T-helper 17 cell (primary cell): ENCODE measurements at places on chromosomes 6 and 20. TPM values are rescaled to one million over a fixed set of nuclear protein-coding genes. Genes with fewer than 3 reads are reported as not detected.

GRCh38 chr6:97468981-97469380 is 186.0 kb upstream of the MMS22L start:
- H3K27me3 ChIP-seq: peaks cover 13% of the 10 kb centered on the region
- DNase-seq: no peak
- no peak overlapping the region for H3K27ac ChIP-seq
- no peak overlapping the region for H3K4me3 ChIP-seq
- peaks cover 4% of the 10 kb centered on the region for H3K4me1 ChIP-seq
- H3K36me3 ChIP-seq: no peaks in the 10 kb centered on the region

- H3K27me3 ChIP-seq: no peaks in the 10 kb centered on the region
- H3K4me3 ChIP-seq: peak overlapping the region; percentile 68
- H3K27ac ChIP-seq: peak overlapping the region; percentile 100
- no peaks in the 10 kb centered on the region for H3K36me3 ChIP-seq
- DNase-seq: no peak
Measured at GRCh38 chr6:37507690-37508421, 8.2 kb upstream of the CCDC167 start.

DNA sequence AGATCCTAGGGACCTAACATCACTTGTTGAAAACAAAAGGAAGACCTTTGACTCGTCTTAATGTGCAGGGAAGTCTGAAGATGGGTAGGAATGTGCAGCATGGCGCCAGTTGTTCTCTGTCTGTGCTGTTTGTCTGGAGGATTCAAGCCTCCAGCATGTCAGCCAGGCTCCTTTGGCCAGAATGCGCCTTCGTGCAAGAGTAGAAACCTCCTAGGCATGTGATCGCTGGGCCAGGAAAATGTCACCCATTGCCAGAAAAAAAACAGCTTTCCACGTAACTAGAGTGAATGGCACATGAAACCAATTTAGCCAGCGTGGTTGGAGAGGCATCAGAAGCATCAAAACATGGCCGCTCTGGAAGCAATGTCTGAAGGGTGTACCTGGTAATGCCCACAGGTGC is 132.7 kb downstream of the EDN1 start:
- DNase-seq: no peak
- H3K27ac ChIP-seq: no peak overlapping the region
- H3K27me3 ChIP-seq: peaks cover 27% of the 10 kb centered on the region
- no peaks in the 10 kb centered on the region for H3K4me1 ChIP-seq
- no peak overlapping the region for H3K4me3 ChIP-seq
- H3K36me3 ChIP-seq: no peaks in the 10 kb centered on the region

GRCh38 chr20:32040142-32040953 is 11.7 kb upstream of the HCK start:
- H3K27me3 ChIP-seq: peaks cover 79% of the 10 kb centered on the region
- H3K27ac ChIP-seq: no peak overlapping the region
- no peak overlapping the region for H3K4me3 ChIP-seq
- H3K4me1 ChIP-seq: peaks cover 3% of the 10 kb centered on the region
- peaks cover 2% of the 10 kb centered on the region for H3K36me3 ChIP-seq

- no peaks in the 10 kb centered on the region for H3K27me3 ChIP-seq
- no peak for DNase-seq
- H3K4me1 ChIP-seq: peaks cover 5% of the 10 kb centered on the region
Measured at GRCh38 chr20:35190556-35190955, 18.7 kb downstream of the PROCR start.

- no peak overlapping the region for H3K4me3 ChIP-seq
- H3K36me3 ChIP-seq: peaks cover 4% of the 10 kb centered on the region
- DNase-seq: no peak
- H3K4me1 ChIP-seq: peaks cover 2% of the 10 kb centered on the region
Measured at GRCh38 chr20:48489046-48489463, 338.7 kb downstream of the PREX1 start.

DNA sequence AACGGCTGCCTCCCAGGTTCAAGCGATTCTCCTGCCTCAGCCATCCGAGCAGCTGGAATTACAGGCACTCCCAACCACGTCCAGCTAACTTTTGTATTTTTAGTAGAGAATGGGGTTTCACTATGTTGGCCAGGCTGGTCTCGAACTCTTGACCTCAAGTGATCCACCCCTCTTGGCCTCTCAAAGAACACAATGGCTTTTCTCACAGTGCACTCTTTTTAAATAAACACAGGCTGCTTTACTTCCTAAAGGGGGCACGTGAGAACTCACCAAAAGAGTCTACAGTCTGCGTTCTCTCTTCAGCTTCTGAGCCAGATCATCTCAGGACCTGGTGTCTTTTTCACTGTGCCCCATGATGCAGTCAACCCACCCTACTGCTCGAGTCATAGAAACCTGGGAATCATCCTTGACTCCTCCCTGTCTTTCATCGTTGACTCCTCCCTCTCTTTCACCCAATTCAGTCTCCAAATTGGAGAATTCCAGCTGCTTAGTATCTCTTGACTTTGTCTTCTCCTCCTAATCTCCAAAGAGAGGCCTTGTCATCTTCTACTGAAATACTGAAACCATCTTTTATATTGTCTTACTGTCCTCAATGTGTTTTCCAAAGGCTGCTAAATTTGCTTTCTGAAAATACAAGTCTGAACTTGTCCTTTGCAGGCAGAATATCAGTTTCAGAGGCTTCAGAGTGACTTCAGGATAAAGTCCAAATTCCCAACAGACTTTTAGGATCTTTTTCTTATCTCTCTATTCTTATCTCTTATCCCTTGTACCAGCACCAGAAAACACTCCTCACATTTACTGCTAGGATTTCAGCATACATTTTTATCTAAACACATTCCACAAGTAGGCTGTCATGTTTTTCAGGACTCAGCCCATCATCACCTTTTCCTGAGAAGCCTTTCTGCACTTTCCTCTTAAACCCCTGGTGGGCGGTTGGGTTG is 323.4 kb downstream of the SYNE1 start:
- DNase-seq: no peak
- H3K4me1 ChIP-seq: peaks cover 17% of the 10 kb centered on the region
- H3K27me3 ChIP-seq: no peaks in the 10 kb centered on the region
- no peak overlapping the region for H3K27ac ChIP-seq
- H3K36me3 ChIP-seq: no peaks in the 10 kb centered on the region

DNA sequence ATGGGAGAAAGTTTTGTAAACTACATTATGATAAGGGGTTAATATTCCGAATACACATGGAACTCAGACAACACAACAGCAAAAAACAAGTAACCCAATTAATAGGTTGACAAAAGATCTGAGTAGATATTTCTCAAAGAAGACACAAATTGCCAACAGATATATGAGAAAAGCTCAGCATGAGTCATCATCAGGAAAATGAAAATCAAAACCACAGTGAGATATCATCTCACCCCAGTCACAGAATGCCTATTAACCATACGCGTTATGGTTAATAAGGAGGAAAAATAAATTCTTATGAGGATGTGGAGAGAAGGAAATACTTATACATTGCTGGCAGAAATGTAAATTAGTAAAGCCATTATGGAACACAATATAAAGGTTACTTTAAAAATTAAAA is 695.0 kb downstream of the COL12A1 start:
- DNase-seq: no peak
- no peak overlapping the region for H3K27ac ChIP-seq
- H3K4me1 ChIP-seq: no peaks in the 10 kb centered on the region
- H3K4me3 ChIP-seq: no peak overlapping the region

GRCh38 chr20:32479697-32480171 is 105.4 kb downstream of the NOL4L start:
- no peak overlapping the region for H3K4me3 ChIP-seq
- H3K27me3 ChIP-seq: no peaks in the 10 kb centered on the region
- peak overlapping the region; percentile 56 for H3K27ac ChIP-seq
- no peak for DNase-seq

- no peaks in the 10 kb centered on the region for H3K4me1 ChIP-seq
- peaks cover 30% of the 10 kb centered on the region for H3K27me3 ChIP-seq
- DNase-seq: no peak
- H3K4me3 ChIP-seq: no peak overlapping the region
- no peaks in the 10 kb centered on the region for H3K36me3 ChIP-seq
Measured at GRCh38 chr6:6474170-6474920, 114.2 kb upstream of the LY86 start.

DNA sequence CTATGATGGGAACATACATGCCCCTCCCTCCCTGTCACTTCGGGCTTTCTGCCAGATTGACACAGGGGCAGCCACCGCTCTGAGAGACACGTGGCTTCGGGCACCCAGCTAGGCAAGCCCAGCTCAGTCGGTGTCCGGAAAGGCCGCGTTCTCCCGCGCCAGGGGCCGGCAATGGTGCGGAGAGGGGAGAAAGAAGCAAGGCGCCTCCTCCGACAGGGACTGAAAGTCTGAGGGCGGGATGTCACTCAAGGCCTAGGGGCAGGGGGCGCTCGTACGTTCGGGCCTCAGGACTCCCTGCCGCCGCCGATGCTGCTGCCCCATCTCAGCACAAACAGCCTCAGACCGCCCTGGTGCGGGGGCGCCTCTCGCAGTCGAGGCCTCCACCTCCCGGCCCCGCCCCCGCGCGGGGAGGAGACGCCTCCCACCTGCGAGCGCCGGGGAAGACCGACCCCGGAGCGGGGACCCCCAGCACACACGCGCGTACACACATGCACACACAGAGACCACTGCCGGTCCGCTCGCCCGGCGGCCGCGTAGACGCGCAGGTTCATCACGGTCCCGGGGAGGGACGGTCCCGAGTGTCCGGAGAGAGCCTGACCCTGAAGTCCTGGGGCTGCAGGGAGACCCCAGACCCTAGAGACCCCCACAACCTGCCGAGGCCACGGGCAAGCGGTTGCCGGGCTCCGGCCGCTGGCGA is 1.9 kb downstream of the GRM4 start:
- H3K27ac ChIP-seq: no peak overlapping the region
- peak; percentile 18 for DNase-seq
- H3K4me3 ChIP-seq: peak overlapping the region; percentile 78
- peaks cover 13% of the 10 kb centered on the region for H3K4me1 ChIP-seq

GRCh38 chr6:22019857-22020256 is 277.0 kb downstream of the PRL start:
- no peaks in the 10 kb centered on the region for H3K36me3 ChIP-seq
- no peaks in the 10 kb centered on the region for H3K27me3 ChIP-seq
- H3K4me3 ChIP-seq: no peak overlapping the region
- no peaks in the 10 kb centered on the region for H3K4me1 ChIP-seq
- no peak overlapping the region for H3K27ac ChIP-seq
- DNase-seq: no peak

DNA sequence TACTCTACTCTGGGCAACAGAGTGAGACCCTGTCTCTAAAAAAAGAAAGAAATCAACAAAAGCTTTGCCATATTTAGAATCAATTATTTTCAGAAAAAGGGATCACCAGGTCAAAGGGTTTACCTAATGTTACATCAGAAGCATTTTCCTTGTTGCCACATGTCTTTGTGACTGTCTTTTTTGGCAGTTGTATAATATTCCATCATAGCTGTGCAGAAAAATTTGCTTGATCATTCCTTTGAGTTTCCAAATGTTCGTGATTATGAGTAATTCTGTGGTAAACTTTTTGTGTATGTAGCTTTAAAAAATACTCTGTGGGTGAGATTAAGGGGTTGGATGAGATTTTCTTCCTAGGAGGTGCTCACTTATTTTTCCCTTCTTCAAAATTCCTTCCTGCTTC is 26.4 kb downstream of the PNPLA1 start:
- no peak for DNase-seq
- no peak overlapping the region for H3K27ac ChIP-seq
- H3K4me3 ChIP-seq: no peak overlapping the region
- peaks cover 2% of the 10 kb centered on the region for H3K4me1 ChIP-seq
- no peaks in the 10 kb centered on the region for H3K36me3 ChIP-seq

DNA sequence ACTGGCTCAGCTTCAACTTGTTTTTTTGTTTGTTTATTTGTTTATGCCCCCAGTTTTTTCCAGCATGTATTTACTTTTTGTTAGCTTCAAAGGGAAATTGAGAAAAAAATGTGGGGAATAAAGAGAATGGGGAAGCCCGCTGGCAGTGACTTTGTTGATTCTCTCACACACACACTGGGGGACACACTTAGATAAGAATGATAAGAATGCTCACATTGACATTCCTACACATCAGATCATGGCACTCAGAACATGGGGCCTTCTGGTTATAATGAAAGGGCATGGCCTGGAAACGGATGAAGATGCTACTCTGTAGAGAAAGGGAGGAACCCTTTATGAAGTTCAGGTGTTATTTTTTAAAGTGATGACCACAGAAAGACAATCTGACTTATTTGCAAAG is 15.6 kb upstream of the DAAM2 start:
- no peaks in the 10 kb centered on the region for H3K4me1 ChIP-seq
- peaks cover 5% of the 10 kb centered on the region for H3K27me3 ChIP-seq
- no peak overlapping the region for H3K27ac ChIP-seq
- DNase-seq: no peak
- H3K4me3 ChIP-seq: no peak overlapping the region

DNA sequence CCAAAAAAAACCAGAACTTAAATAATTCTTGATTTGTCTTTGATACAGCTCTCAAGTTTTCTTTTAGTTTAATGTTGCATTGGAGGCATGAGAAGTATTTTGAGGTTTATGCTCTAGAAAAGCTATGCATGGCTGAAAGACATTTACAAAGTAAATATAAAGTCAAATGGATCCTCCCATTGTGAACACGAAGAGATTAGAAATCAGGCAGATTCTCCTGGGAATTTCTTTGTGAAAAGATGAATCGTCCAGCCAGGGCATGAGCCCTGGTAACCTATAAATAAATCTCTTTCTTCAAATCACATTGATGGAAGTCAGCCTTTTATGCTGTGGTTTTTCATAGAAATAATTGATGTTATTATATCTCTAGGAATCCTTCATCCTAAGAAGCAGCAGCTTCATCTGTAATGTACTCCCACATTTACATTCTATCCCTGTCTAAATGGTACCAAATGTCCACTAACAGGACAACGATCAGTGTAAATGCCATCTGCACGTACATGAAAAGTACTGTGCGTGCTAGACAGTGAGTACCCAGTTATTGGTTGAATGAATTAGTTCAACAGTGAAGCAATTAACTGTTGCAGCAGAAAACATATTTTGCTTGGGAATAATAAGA is 143.6 kb downstream of the ALDH8A1 start:
- H3K27me3 ChIP-seq: peaks cover 42% of the 10 kb centered on the region
- no peaks in the 10 kb centered on the region for H3K36me3 ChIP-seq
- H3K27ac ChIP-seq: no peak overlapping the region
- H3K4me1 ChIP-seq: peaks cover 2% of the 10 kb centered on the region
- DNase-seq: no peak
- H3K4me3 ChIP-seq: no peak overlapping the region

PCK1 gene
- total RNA-seq: not detected

C6orf163 gene
- total RNA-seq: 2.4 TPM

PLCB4 gene
- total RNA-seq: 0.52 TPM

NTSR1 gene
- total RNA-seq: 0.10 TPM

SLC17A9 gene
- 0.89 TPM for total RNA-seq
